ENCODE measurements at places on chromosomes 11 and 22. TPM values are rescaled to one million over a fixed set of nuclear protein-coding genes. Genes with fewer than 3 reads are reported as not detected.

DNA sequence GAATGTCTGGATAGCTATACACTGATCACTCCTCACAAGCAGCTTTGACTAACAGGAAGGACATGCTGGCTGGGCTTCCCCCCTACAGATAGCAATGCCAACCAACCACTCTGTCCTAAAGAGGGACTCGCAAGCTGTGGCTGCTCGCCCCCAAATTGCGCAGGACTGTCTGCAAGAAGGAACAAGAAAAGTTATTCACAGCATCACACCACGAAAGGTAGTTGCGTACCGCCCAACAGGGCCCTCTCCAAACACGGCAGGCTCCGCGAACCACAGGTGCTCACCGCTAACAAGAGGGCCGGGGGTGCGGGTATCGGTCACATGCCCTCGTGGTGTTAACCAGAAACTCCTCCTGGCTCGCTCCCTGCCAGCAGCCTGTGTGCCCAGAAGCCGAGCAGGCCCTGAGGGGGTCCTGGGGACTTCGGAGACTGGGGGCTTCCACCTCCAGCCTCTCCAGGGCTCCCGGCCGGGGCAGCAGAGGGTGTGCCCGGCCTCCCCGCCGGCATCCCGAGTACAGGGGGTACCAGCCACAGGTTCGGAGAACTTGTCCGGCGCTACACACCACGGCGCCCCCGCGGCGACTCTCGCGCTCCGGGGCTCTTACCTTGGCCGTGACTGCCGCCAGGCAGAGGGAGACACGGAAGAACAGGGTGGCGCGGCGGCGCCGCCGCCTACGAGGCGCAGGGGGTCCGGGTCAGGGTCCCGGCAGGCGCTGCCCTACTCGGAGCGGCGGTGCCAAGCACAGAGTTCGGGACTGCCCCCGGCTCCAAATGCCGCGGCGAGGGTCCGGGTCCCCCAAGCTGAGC lies 682 bp downstream of the LARGE1 start:
- no peak for DNase-seq

Gene SART1
- 38.0 TPM for total RNA-seq

GRCh38 chr22:31692186-31692886 lies 30.3 kb upstream of the PISD start:
- DNase-seq: no peak

- no peak for DNase-seq
Measured at GRCh38 chr11:2975594-2975993, 16.5 kb downstream of the NAP1L4 start.

Gene MRPL49
- total RNA-seq: 35.5 TPM

DNA sequence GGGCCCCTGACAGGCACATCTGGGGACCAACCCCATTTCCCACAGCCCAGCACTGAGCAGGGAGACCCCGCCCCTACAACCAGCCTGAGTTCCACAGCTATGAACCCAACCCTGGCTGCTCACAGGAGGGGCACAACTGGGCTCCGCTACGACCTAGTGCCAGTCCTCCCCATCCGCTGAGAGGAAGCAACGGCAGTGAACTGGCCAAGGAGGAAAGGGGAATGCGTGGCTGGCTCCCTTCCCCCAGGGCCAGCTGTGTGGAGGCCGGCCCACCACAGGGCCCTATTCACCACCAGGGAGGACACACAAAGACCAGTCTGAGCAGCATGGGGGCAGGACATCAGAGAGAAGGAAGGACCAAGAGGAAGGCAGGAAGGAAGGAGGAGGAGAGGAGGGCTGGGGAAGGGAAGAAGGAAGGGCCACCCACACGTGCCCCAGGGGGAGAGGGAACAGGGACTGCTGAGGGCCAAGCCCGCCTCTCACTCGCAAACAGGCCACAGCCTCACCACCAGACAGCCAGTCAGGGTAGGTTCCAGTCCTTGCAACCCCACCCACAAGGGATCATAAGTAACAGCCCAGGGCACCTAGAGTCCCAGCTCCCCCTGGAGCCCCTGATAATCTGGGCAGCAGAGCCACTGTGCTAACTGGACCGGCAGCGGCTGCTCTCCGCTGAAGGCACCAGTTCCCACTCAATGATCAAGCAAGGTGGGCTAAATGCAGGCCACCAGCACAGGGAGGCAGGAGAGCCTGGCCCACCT lies 8.5 kb upstream of the GAL3ST1 start:
- DNase-seq: peak; percentile 49

Gene SAA1
- total RNA-seq: not detected

DNA sequence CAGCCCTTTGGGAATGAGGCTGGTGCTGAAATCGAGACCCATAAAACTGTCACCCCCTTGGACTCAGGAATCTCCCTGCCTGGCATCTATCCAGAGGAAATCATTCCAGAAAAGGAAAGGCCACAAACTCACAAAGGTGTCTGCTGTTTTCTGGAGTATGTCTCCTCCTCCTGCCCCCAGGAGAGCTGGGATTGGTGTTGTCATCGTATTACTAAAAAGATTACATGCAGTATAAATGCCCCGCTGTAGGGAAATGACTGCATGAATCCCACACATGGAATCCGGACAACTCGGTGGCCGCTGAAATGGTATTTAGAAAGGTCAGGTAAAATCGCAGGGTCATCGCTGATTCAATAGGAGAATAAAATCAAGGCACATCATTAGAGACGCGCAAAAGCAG lies 18.9 kb upstream of the RFPL3 start:
- no peak for DNase-seq

- no peak for DNase-seq
Measured at GRCh38 chr11:128483211-128483788, 104.1 kb downstream of the ETS1 start.

Gene HIRA
- 10.5 TPM for total RNA-seq

GRCh38 chr22:39574779-39575551 lies 4.4 kb downstream of the CACNA1I start:
- DNase-seq: no peak

Gene C22orf15
- 0.30 TPM for total RNA-seq

Gene OSBP2
- 15.4 TPM for total RNA-seq

Gene SLC5A1
- total RNA-seq: 13.7 TPM

DNA sequence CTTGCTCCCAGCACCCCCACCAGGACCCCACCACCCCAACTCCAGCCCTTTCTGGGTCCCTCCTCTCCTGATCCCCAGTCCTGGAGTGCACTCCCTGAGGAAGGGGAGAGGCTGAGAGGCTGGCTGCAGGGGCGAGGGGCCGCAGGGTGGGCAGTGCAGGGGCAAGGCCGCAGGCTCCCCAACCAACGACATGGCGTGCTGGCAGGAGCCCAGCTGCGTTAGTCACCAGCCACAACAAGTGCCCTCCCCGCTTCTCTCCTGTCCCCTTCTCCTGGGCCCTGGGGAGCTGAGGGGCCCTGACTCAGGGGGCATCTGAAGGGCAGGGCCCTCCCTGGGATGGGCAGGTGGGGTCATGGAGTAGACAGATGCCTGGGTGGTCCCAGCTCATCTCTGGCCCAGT lies 2.3 kb downstream of the CABP7 start:
- no peak for DNase-seq

DNA sequence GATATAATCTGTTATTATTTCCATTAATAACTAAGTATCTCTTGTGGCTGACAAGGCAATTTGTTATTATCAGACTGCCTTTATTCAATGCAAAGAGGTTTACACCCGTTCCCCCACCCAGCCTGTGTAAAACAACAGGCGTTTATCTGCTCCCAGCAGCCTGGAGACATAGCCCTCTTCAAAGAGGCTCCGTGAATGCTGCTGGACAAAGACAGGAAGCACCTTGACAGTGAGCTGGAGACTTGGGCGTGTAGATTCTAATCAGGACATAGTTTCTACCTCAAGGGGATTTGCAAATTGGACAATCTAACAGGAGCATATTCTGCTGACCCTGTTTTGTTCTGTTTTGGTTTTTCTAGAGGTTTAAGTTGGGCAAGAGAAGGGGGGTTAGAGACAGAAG lies 733.0 kb upstream of the KIRREL3 start:
- DNase-seq: peak; percentile 33

Gene SYT13
- total RNA-seq: 0.30 TPM

Gene GLB1L3
- 0.39 TPM for total RNA-seq

Data from skin of body (tissue), 3 donors.